Calu3 (cell line): ENCODE measurements at places on chromosomes 6 and 20. TPM values are rescaled to one million over a fixed set of nuclear protein-coding genes. Genes with fewer than 3 reads are reported as not detected.

GRCh38 chr6:10589429-10589727 lies 68.2 kb downstream of the GCNT2 start:
- H3K27ac ChIP-seq = no peak overlapping the region
- DNase-seq = no peak
- no peaks in the 10 kb centered on the region for H3K27me3 ChIP-seq
- no peaks in the 10 kb centered on the region for H3K4me1 ChIP-seq
- no peak overlapping the region for H3K4me3 ChIP-seq

- no peaks in the 10 kb centered on the region for H3K36me3 ChIP-seq
- H3K4me1 ChIP-seq = no peaks in the 10 kb centered on the region
- DNase-seq = no peak
- H3K27me3 ChIP-seq = no peaks in the 10 kb centered on the region
Measured at GRCh38 chr6:23447731-23448130, 678.3 kb upstream of the NRSN1 start.

- peaks cover 35% of the 10 kb centered on the region for H3K27me3 ChIP-seq
- no peak overlapping the region for H3K4me3 ChIP-seq
- DNase-seq = no peak
- H3K36me3 ChIP-seq = no peaks in the 10 kb centered on the region
- no peak overlapping the region for H3K27ac ChIP-seq
Measured at GRCh38 chr20:22977047-22977785, 57.9 kb upstream of the SSTR4 start.

- no peak for DNase-seq
- no peak overlapping the region for H3K4me3 ChIP-seq
Measured at GRCh38 chr6:21323577-21323976, 270.0 kb upstream of the SOX4 start.

DNA sequence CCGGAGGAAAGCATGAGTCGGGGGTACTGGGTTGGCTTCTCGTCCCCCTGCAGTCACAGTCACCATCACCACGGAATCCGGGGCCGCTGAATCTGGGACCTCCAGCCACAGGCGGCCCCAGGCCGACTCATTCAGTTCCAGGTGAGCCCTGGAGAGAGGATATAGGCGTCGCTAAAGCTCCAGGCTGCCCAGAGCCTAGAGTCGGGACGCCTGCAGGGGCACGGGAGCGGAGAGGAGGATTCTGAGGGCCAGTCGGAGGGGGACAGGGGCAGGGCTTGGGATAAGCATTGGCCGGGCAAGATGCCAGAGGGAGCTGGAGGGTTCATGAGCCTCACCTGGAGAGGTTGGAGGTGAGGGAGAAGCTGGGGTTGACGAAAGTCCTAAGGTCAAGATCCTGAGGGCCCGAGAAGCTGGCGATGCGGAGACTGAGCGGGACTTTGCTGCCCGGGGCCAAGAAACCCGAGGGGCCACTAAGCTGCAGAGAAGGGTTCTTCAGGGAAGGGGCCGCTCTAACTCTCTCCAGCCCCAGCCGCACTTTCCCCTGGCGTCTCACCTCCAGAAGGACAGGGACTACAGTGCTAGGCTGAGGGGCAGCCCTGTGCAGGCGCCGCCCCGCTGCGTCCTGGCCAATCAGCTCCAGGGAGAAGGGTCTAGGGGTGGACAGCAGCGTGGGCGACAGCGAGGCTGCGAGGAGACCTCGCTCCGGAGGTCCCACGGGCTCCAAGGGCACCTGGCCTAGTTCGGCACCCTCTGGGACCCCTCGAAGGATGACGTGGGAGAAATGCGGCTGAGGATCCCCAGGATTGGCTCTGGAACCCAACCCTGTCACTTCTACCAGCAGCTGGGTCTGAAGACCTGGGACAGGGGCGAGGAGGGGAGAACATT lies 3.7 kb downstream of the SAPCD1 start:
- H3K4me3 ChIP-seq = no peak overlapping the region
- DNase-seq = no peak
- H3K27ac ChIP-seq = no peak overlapping the region
- no peaks in the 10 kb centered on the region for H3K27me3 ChIP-seq

DNA sequence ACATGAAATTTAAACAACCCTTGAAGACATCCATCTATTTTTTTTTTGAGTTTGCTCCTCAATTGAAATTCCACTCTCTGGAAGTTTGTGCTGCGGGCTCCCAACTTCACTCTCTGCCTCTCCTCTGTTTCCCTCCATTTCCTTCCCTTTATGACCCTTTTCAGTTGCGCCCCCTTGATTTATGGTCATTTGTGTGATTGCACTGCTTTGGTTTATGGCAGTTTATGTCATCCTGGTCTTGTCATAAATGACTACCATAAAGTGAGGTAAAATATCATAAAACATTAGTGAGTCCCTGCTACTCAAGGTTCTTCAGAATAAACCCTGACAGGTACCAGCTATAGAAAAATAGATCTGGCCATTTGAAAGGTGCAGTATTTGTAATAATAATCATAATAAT lies 348.3 kb upstream of the ZFP64 start:
- H3K4me1 ChIP-seq = no peaks in the 10 kb centered on the region
- no peak overlapping the region for H3K4me3 ChIP-seq
- H3K27me3 ChIP-seq = peaks cover 20% of the 10 kb centered on the region
- no peaks in the 10 kb centered on the region for H3K36me3 ChIP-seq

DNA sequence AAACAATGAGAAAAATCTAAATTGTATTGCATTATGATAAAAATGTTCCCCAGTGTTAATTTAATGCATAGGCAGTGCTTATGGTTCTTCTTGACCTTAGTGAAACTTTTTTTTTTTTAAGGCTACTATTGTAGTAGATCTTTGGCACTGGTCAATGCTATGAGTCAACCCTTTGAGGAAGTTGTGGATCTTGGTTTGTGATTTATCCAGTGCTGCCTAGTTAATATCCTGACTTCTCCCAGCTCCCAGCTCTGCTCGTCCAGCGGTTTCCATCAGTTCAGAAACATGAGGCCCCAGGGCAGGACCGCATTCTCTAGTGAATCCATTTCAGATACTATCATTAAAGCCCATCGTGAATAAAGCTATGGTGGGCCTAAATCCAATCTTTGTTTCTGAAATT lies 364.5 kb upstream of the JARID2 start:
- peak; percentile 14 for DNase-seq
- peaks cover 52% of the 10 kb centered on the region for H3K4me1 ChIP-seq
- peak overlapping the region; percentile 24 for H3K27ac ChIP-seq
- H3K4me3 ChIP-seq = no peak overlapping the region
- no peaks in the 10 kb centered on the region for H3K27me3 ChIP-seq
- no peaks in the 10 kb centered on the region for H3K36me3 ChIP-seq

DNA sequence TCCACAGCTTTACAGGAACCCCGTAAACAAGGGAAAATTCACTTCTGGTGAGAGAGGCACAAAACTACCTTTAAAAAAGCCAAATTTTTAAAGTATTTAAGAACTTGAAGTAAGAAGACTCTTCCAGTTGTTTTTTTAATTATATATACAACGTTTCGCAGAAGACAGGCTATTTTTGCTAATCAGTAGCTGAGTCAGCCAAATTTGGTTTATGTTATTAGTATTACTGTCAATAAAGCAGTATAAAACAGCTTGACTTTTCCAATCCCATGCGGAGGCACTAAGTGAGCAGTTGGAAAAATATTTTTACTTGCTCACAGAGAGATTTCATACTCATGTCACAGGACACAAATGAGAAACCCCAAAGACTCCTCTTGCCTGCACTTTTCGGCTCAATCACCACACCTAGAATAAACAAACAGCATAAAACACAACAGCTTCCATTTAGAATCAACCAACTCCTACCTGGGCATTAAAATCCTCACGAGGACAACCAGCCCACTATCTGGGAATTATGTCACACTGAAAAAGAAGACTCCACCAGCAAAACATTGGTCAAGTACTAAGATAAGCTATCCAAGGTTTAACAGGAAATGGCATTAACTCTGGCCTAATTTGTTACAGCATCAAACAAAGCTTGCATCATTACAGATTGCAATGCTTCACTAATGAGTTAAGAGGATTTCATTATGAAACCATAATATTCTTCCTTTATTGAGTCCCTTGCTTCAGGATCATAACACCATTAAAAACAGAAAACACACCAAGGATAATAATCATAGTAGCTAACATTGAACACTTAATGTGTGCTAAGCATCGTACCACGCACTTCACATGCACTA lies 26.3 kb downstream of the ELOVL5 start:
- peaks cover 25% of the 10 kb centered on the region for H3K4me1 ChIP-seq
- no peak for DNase-seq

DNA sequence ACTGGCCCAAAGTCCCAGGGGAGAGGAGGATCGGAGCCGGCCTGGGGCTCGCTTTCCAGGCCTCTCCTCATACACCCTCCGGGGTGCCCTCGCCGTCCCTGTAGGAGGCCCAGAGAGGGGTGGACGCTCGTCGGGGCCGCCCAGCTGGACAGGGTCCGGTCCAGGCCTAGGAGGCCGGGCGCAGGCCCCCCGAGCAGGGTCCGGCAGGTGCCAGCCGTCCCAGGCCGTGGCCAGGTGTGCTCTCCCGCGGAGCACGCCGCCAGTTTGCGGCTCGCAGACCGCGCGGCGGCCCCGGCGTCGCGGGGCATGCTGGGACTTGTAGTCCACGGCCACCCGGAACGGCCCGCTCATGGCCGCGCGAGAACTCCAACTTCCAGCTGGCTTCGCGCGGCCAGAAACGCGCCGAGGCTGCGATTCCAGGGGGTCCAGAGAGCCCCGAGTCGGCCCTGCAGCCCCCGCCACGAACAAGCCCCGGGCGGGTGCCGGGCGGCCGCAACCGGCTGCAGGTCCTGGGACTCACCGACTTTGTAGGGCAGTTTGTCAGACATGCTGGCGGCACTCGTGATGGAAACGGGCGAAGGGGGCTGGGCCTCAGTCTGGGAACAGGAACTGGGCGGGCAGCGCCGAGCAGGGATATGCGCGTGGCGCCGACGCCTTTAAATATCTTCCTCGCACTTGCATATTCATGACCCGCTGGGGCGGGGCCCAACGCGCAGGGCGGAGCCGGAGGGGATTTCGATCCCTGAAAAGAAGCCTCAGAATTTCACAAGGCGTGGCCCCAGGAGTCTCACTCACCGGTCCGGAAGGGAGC lies at the start of gene AHCY:
Gene AHCY, minus strand, starts transcription at position 633 of the 811 bp plus-strand sequence. Its CDS starts 85 bp downstream, at position 548.
- H3K27ac ChIP-seq = peak within 1 kb of the TSS; percentile 89
- H3K27me3 ChIP-seq = no peaks in the 10 kb centered on the region
- DNase-seq = peak; percentile 100
- no peaks in the 10 kb centered on the region for H3K4me1 ChIP-seq
- peak within 1 kb of the TSS; percentile 91 for H3K4me3 ChIP-seq
- peaks cover 20% of the 10 kb centered on the region for H3K36me3 ChIP-seq

DNA sequence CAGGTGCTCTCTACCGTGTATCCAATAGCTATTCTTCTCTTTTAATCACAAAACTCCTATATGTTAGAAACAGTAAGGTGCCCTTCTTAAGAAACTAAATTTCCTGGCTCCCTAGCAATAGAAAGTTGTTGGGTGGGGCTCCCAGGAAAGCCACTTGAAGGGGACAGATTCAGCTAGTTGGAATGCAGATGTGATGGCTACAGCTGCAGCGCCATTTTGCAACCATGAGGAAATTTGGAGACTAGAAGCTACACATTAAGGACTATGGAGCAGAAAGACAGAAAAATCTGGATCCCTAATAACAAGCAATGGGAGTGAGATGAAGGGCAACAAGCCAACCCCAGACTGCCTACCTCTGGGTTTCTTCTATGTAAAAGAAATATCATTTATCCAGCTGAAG lies 108.8 kb upstream of the AFDN start:
- no peak overlapping the region for H3K4me3 ChIP-seq
- H3K27me3 ChIP-seq = peaks cover 61% of the 10 kb centered on the region
- no peaks in the 10 kb centered on the region for H3K4me1 ChIP-seq
- H3K27ac ChIP-seq = no peak overlapping the region

- H3K36me3 ChIP-seq = peaks cover 4% of the 10 kb centered on the region
- H3K4me3 ChIP-seq = no peak overlapping the region
- H3K4me1 ChIP-seq = no peaks in the 10 kb centered on the region
- H3K27me3 ChIP-seq = no peaks in the 10 kb centered on the region
- no peak overlapping the region for H3K27ac ChIP-seq
- DNase-seq = peak; percentile 54
Measured at GRCh38 chr6:38012573-38012972, 193.0 kb downstream of the ZFAND3 start.

DNA sequence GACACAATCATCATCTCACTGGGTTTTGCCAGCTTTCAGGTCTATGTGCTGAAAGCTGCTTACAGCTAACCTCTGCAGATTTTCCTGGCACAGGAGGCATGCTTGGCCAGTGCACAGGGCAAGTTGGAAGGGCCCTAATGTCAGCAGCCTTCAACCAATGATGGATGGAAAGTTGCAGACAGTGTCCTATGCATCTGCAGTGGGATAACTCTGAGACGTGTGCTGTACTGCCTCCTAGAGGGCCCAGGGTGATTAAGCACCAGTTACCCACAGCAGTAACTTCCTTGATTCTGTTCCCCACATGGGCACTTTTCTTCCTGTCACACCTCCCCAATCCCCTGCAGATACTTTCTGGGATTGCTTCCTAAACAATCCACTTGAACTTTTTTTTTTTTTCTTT lies 38.6 kb downstream of the OVOL2 start:
- no peak for DNase-seq
- H3K27me3 ChIP-seq = no peaks in the 10 kb centered on the region
- H3K27ac ChIP-seq = no peak overlapping the region
- no peak overlapping the region for H3K4me3 ChIP-seq
- peaks cover 4% of the 10 kb centered on the region for H3K36me3 ChIP-seq
- no peaks in the 10 kb centered on the region for H3K4me1 ChIP-seq

DNA sequence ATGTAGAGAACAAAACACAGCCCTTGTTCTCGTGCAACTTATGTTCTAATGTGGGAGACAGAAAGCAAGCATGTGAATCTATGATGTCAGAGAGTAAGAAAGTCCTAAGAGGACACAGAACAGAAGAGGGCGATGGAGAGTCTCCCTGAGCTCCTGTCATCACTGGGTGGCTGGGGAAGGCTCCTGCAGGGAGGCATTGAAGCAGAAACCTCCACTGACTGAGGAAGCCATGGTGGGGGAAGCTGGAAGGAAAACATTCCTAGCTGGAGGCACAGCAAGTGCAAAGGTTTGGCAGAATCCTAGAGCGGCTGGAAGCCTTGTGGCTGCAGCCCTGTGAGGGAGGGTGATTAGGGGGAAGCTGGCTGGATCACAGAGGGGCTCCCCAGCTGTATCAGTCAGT lies 248.0 kb downstream of the CDH26 start:
- no peaks in the 10 kb centered on the region for H3K36me3 ChIP-seq
- H3K4me1 ChIP-seq = no peaks in the 10 kb centered on the region
- peak; percentile 8 for DNase-seq
- H3K4me3 ChIP-seq = no peak overlapping the region
- no peak overlapping the region for H3K27ac ChIP-seq
- peaks cover 13% of the 10 kb centered on the region for H3K27me3 ChIP-seq

- peaks cover 23% of the 10 kb centered on the region for H3K4me1 ChIP-seq
- no peaks in the 10 kb centered on the region for H3K27me3 ChIP-seq
- no peak overlapping the region for H3K27ac ChIP-seq
- peaks cover 6% of the 10 kb centered on the region for H3K36me3 ChIP-seq
- no peak overlapping the region for H3K4me3 ChIP-seq
Measured at GRCh38 chr20:5652626-5653553, 97.3 kb upstream of the SHLD1 start.

The ZNF341 gene
- total RNA-seq = 10.2 and 12.9 TPM in 2 replicates

The SLC22A1 gene
- 4.5 and 5.0 TPM in 2 replicates for total RNA-seq

The LSM14B gene
- total RNA-seq = 76.9 and 78.0 TPM in 2 replicates

The PAK5 gene
- 0.07 TPM in 1 of 2 replicates, not detected in the other for total RNA-seq

The BMP6 gene
- 0.17 and 0.27 TPM in 2 replicates for total RNA-seq

The LY6G6C gene
- 1.0 TPM in 1 of 2 replicates, not detected in the other for total RNA-seq
